ENCODE measurements at places on chromosomes 12 and 14.

- peak; percentile 54 for DNase-seq
These were observed 751 bp upstream of the GPRC5A start for GRCh38 chr12:12890543-12891079.

DNA sequence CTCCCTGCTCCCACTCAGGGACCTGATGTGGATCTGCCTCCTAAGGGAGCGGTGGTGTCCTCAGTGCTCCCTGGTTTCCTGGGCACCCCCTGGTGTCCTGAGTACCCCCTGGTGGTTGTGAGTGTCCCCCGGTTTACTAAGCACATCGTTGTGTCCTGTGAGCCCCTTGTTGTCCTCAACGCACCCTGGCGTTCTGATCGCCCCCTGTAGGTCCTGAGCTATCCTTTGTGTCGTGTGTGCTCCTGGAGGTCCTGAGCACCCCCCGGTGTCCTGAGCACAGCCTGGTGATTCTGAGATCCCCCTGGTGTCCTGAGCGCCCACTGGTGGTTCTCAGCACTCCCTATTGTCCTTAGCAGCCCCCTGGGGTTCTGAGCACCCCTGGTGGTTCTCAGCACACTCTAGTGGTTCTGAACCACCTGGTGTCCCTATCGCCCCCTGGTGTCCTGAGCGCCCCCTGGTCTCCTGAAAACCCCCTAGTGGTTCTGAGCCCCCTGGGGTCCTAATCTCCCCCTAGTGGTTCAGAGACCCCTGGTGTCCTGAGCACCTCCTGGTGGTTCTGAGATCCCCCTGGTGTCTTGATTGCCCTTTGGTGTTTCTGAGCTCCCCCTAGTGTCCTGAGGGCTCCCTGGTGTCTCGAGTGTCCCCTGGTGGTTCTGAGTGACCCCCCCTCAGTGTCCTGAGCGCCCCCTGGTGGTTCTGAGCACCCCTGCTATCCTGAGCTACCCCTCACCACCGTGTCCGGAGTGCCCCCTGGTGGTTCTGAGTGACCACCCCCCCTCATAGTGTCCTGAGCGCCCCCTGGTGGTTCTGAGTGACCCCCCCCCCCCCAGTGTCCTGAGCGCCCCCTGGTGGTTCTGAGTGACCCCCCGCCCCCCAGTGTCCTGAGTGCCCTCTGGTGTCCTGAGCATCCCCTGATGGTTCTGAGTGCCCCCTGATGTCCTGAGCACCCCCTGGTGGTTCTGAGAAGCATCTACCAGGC is 615.1 kb downstream of the TMEM121 start:
- no peak for DNase-seq

- peak; percentile 62 for DNase-seq
These were observed 891 bp downstream of the PLEKHA5 start for GRCh38 chr12:19130224-19131024.

- DNase-seq: no peak
These were observed 51.9 kb upstream of the PTHLH start for GRCh38 chr12:28024231-28024995.

DNA sequence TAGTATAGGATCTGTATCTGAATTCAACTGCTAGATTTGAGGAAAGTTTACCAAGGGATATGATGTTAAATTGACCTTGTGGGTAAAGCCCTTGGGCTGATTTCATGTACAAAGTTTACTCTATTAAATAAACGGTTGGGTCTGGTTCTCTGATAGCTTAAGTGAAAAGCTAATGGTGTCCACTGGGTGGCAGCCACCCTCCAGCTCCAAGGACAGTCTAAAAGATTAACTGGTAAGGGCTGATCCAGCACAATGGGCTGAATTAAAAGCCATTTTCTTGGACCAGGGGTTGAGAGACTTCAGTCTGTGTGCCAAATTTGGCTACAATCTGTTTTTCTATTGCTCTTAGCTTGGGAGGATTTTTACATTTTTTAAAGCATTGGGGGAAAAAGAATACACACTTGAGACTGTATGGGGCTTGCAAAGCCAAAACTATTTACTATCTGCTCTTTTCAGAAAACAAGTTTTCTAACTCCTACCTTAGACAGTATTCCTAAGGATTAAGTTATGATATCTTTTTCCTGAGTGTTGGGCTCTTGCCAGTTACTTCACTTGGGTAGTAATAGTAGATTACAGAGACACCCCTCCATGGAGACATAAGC is 116.5 kb downstream of the GPHN start:
- peak; percentile 79 for DNase-seq

DNA sequence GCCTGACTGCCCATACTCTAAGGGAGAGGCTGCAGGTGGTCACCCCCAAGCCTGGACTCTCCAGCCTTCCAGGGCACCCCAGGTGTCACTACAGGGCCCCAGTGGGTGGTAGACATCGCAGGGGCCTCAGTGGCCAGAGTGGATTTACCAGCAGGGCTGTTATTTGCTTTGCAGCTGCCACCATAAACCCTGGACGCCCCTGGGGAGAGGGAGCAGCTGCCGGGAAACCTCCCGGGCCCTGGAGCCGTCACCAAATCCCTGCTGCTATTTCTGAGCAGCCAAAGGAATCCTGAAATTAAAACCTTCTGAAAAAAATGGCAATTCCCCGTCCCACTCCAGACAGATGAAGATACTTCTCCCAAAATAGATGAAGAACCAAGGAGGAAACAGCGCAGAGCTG is 13.9 kb downstream of the TMEM119 start:
- peak; percentile 12 for DNase-seq

- DNase-seq: no peak
These were observed 25.1 kb upstream of the RPLP0 start for GRCh38 chr12:120225852-120226640.

- no peak for DNase-seq
These were observed 125.3 kb downstream of the WIF1 start for GRCh38 chr12:64995816-64996215.

- no peak for DNase-seq
These were observed 5.6 kb downstream of the SLC11A2 start for GRCh38 chr12:51020448-51021182.

DNA sequence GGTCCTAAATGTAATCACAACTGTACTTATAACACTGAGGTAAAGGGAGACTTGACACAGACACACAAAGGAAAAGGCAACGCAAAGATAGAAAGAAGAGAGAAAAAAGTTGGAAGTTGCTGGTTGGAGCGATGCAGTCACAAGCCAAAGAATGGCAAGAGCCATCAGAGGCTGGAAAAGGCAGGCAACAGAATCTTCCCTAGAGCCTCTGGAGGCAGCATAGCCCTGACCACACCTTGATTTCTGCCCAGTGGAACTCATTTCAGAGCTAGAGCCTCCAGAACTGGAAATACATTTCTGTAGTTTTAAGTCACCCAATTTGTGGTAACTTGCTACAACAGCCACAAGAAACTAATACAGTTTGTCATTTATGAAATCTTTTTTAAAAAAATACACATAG is 89.2 kb downstream of the PUS7L start:
- DNase-seq: no peak

Measured in neural progenitor cell (in vitro differentiated cells).